ENCODE measurements at places on chromosomes 2 and 18.
A peak's percentile ranks its signal among the peaks of the same experiment; 100 is the strongest.

GRCh38 chr18:28267276-28267675, 90.3 kb upstream of the CDH2 start:
- no peak for DNase-seq

DNA sequence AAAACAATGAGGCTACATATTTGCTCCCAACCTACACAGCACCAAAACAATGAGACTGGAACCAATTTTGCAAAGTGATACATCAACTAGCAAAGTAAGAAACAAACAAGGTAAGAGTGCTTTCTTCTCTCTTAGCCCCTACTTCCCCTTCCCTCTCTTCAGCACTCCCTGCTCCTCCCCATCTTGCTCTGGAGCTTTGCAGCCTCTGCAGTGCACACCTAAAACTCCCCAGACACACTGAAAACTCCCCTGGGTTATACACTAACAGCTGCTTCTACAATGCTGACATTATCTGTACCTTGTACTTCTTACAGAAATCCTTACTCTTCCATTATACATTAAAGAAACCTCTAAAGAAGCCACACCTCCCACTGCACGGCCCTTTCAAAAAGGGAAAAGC, 93.7 kb downstream of the RBMS1 start:
- no peak for DNase-seq

DNA sequence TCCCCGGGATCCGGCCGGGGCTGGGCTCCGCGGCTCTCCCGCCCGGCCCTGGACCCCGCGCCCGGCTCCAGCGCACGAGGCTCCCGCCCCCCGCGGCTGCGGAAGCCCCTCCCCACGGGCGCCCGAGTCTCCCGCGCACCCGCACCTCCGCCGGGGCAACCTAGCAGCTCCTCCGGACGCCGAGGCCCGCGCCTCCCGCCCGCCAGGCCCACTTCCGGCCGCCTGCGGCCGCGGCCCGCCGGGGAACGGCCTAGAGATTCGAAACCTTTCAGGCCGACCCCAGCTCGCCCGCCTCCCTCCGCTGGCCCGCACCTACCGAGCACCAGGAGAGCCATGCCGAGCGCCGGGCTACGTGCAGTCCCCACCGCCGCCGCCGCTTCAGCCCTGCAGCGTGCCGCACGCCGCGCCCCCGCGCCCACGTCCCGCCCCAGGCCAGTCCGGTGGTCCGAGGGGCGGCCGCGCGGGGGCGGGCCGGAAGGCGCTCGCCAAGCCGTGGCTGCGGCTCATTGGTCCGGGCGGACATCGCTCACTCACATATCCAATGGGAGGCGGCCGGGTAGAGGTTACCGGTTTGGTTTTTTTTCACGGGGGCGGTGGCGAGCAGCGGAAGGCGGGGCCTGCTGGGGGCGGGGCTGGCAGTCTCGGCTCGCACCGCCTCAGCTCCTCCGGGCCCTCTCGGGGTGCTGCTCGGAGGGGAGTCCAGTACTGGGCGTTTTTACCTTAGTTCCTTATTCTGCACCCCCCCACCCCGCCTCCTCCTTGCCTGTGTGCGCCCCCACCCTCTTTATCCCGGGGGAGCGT, at the start of gene PDIA6:
Gene PDIA6, minus strand, starts transcription at position 424 of the 801 bp plus-strand sequence. Its CDS starts 89 bp downstream, at position 335.
- peak; percentile 94 for DNase-seq

GRCh38 chr2:128305555-128306080, 13.1 kb downstream of the HS6ST1 start:
- DNase-seq: no peak

DNA sequence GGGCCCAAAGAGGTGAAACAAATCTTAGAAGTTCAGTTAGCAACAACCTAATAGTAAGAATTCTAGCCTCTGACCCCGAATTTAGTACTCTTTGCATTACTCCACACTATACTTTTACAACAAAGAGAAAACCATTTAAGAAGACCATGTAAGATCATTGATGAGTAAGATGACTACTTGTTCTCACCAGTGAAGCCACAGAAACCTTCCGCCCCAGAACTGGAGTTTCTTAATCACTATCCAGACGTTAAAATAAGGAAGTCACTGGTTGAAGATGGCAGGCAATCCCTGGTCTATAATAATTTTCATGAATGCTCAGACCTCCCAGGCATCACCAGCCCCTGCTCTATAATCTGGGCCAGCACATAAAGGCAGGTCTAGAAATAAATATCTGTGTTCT, 95.0 kb downstream of the TMEM163 start:
- DNase-seq: peak; percentile 74

All from T-helper 2 cell (primary cell).